ENCODE measurements at places on chromosomes 11 and 22.

GRCh38 chr22:36891646-36892045 is 21.8 kb upstream of the CSF2RB start:
- DNase-seq = no peak

GRCh38 chr22:41561788-41562187 is 978 bp downstream of the CSDC2 start:
- DNase-seq = no peak

DNA sequence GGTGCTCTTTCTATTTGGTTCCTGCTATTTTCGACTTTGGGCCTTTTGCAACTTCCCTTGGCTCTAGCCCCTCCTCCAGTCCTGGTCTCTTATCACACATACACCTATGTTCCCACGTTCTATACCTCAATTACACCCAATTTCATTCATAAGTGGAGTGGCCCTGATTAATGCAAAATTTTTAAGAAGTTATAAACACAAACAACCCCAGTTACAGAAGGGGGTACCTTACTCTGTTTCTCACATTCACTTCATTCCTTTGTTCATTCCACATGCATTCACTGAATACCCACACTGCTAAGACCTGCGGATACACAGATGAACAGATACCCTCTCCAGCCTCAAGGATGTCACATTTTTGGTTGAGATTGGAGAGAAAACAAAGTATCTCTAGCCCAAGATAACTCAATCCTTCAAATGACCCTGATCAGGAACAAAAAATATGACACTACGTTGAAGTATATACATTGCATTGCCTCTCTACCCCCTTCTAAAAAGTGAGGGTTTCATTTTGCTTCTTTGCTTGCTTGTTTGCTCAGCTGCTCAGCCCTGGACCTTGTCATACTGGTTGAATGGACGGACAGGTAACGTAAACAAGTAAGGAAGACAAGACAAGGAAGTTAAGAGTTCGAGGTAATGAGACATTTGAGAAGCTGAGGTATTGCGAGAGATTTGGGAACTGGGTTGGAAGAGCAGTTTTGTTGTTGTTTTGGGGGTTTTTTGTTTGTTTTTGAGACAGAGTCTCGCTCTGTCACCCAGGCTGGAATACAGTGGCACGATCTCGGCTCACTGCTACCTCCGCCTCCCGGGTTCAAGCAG is 3.6 kb upstream of the VPS37C start:
- no peak for DNase-seq

- no peak for DNase-seq
Observed at GRCh38 chr22:28442711-28443525, 236.7 kb downstream of the TTC28 start.

DNA sequence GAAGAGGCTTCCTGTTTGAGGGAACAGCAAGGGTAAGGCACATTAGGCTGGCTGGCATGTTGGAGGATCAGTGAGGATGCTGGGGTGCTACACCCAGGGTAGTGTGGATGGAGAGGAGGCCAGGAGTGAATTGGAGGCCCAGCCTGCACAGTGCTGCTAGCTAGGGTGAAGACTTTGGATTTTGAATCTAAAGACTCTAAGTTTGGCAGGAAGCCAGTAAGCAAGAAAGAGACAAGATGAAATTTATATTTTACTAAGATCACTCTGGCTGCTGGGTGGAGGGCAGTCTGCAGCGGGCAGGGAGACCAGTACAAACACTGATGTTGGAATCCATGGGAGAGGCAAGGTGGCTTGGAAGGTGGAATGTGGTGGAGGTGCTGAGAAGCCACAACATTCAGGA is 43.6 kb downstream of the TSPAN18 start:
- DNase-seq = no peak

GRCh38 chr11:61696602-61697001 is 16.4 kb downstream of the DAGLA start:
- no peak for DNase-seq

- no peak for DNase-seq
Observed at GRCh38 chr11:48095779-48096470, 115.6 kb downstream of the PTPRJ start.

- no peak for DNase-seq
Observed at GRCh38 chr11:111269146-111269868, 23.8 kb downstream of the POU2AF2 start.

DNA sequence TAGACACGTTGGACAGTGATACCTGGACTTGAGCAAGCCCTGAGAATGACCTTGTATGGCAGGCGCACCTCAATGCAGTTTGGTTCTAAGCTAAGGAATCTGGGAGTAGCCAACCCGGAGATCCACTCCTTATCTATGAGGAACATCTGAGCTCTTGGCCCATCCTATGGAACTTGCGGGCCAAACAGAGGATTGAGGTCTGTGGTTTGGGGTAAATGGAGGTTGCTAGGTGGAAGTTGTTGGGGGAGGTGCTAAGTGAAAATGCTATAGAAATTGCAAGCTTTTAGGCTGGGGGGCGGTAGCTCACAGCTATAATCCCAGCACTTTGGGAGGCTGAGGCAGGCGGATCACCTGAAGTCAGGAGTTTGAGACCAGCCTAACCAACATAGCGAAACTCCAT is 8.9 kb downstream of the GDPD5 start:
- no peak for DNase-seq

DNA sequence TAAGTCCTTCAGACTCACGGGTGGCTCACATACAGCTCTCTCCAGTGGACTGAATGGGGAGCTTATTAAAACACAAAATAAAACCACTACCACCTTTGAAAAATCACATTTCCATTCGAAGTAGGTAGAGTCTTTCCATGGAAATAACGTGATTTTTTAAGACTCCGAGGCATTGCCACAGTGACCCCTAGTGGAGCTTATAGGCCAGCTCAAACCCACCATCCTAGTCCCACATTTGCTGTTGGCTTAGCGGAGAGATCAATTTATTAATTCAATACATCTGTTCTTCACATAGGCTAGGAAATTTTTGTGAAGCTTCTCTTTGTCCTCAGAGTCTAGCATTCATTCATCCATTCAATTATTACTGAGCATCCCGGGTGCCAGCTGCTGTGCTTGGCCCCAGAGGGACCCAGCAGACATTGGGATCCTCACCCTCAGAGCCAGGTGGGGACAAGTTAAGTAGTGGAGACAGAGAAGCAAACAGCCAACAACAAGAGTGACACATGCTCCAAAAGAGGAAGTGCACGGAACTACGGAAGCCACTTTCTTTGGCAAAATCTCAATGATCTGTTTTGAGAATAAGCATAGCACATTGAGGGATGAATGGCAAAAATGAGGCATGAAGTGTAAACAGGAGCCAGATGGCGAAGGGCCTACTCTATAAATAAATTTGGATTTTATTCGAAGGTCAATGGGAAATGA is 10.2 kb upstream of the P4HA3 start:
- no peak for DNase-seq

DNA sequence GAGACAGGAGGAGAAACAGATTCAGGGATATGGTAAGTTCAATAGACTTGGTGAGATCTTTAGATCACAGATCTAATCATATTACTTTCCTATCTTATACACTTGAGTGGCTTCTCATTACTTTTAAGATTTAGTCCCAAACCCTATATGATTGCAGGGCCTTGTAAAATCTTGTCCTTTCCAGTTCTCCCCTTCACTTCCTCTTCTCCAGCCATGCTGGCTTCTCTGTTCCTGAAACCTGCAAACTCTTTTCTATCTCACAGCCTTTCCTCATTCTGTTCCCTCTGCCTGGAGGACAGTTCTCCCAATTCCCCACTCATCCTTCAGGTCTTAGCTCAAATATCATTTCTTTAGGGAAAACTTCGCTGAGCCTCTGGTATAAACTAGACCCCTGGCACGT is 65.9 kb upstream of the BIRC3 start:
- no peak for DNase-seq

- DNase-seq = no peak
Observed at GRCh38 chr22:23074451-23074850, 4.1 kb downstream of the GNAZ start.

- no peak for DNase-seq
Observed at GRCh38 chr11:75475767-75476650, 43.0 kb upstream of the KLHL35 start.

GRCh38 chr11:6568191-6568918 is 35.1 kb downstream of the RRP8 start:
- DNase-seq = no peak

DNA sequence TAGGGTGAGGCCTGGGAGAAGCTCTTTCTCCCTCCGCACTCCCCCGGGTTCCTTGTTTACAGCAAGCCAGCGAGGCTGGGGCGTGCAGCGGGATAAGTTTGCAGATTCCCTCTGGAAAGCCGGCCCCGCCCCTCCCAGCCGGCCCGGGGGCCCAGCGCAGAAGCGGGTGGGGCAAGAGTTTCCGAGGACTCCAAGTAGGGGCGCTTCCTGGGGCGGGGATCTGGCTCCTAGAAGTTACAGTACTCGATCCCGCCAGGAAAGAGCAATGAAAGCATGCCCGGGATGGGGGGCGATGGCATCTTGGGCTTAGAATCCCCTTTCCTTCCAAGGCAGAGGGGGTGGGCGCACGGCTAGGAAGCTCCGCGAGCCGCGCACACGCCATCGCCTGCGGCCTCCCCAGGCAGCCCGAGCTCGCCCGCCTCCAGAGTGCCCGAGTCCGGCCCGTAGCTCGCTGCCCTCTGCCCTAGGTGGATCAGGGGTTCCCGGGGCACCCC is 385 bp downstream of the TST start:
- no peak for DNase-seq

- no peak for DNase-seq
Observed at GRCh38 chr11:122963961-122964360, 17.7 kb downstream of the BSX start.

DNA sequence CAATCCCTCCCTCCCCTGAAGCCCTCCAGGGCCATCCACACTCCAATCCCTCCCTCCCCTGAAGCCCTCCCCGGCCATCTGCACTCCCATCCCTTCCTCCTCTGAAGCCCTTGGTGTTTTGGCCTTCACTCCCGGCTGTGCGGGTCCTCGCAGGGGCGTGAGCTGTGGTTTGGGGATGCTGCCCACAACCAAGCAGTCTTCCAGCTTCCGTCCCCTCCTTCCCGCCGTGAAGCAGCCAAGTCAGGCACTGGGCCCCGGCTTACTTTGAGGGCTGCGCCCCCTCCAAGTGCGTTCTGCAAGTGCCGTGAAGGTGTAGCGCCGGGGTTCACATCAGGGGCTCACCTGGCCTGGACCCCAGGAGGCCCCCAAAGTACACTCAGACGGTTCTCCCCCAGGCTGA is 335.9 kb downstream of the BRD1 start:
- DNase-seq = no peak

- DNase-seq = no peak
Observed at GRCh38 chr11:72831521-72832300, 17.5 kb downstream of the ATG16L2 start.

GRCh38 chr22:35044607-35045390 is 21.2 kb upstream of the ISX start:
- DNase-seq = no peak

GRCh38 chr22:30667107-30667493 is 575 bp downstream of the DUSP18 start:
- DNase-seq = no peak

DNA sequence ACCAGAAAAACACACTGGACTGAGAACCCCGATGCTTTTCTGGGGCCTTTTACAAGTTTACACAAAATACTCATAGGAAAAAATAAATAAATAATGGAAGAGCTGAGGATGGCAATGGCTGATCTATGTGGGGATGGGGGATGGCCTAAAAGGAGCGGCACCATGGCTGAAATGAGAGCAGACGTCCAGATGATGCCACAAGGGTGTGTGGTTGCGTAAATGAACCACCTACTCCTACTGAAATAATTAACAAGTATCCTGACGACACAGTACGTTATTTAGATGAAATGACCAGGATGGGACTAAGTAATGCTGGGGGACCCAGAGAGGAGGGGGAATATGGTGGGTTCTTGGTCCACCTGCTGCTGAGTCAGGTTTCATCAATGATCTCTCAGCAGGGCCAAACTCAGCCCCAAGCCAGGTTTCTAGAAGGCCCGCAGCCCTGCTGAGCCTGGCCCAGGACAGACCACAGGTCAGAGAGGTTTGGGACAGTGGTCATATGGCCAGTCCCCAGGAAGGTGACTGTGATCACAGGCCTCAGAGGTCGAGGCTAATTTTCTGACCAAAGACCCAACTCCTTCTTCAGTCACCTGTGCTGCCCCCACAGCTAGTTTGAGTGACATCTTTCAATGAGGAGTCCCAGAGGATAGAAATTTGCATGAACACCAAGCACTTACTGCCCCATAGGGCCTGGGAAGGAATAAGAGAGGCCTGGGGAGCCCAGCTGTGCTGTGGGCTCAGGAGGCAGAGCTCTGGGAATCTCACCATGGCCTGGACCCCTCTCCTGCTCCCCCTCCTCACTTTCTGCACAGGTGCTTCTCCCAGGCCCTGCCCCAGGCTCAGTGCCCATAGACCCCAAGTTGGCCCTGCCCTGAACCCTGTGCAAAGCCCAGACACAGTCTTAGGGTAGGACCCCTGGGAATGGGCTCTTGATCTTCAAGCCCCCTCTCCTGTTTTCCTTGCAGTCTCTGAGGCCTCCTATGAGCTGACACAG is 76.3 kb upstream of the IGLL5 start:
- no peak for DNase-seq

DNA sequence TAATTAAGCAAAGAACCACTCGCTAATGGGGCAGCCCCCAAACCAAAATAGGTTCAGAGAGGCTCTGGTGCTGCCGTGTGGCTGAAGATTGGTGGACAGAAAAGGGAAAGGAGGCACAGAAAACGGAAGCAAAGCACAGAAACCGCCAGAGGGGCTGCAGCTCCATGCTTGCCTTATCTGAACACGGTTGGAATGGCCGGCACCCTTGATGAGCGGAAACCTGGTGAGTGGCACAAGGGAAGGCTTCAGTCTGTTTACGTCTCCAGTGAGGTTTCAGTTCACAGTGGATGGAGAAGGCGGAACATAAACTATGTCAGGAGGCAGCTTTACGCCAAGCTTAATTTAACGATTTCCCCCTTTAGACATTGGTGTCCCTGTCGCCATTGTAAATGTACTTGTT is 5.2 kb upstream of the PRR33 start:
- DNase-seq = no peak

DNA sequence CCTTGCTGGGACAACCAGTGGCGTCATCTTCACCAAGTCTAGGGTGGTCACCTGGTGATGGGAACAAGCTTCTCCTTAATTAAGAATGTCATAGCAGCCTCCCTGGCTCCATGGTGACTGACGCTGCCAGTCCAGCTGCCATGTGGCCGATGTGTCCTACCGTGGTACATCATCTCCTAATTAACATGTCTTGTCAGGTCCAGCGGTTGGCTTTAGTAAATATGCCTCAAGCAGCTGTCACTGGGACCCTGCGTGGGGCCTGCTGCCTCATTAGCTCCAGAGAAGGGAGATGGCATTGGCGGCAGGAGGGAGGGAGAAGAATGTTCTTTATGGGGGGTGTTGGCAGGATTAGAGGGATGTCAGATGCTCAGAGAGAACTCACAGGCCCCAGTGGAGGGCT is 271.9 kb downstream of the ST3GAL4 start:
- DNase-seq = no peak

DNA sequence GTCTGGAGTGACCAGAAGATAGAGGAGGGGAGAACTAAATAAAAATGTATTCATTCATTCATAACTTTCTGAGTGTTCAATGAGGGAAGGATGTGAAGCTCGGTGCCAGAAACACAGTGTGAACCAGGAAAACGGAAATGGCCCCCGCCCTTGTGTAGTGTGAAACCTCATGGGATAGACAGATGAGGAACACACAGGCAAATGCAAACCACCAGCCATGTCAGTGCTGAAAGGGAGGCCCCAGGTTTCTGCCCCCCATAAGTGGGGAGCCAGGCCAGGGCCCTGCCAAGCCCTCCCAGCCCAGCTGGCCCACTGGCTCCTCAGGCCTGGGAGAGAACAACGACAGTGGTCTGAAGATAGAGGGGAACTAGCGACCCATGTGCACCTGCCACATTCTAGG is 30.5 kb downstream of the LARGE1 start:
- DNase-seq = no peak

GRCh38 chr22:21041937-21042336 is 3.8 kb upstream of the LRRC74B start:
- no peak for DNase-seq

GRCh38 chr22:42277988-42278776 is 7.7 kb upstream of the TCF20 start:
- DNase-seq = no peak
